ENCODE measurements at places on chromosomes 5 and 9. TPM values are rescaled to one million over a fixed set of nuclear protein-coding genes. Genes with fewer than 3 reads are reported as not detected.

Gene FOXD4
- total RNA-seq = 0.19 TPM

Gene MEGF10
- total RNA-seq = not detected

Gene NUDT12
- total RNA-seq = 6.1 TPM

Gene TMEM171
- not detected for total RNA-seq

Gene SH2D3C
- total RNA-seq = 30.3 TPM

Gene PPP2R2B
- 0.40 TPM for total RNA-seq

Gene SLC23A1
- 0.43 TPM for total RNA-seq

Gene GARNL3
- total RNA-seq = 2.5 TPM

Gene IL11RA
- total RNA-seq = 18.3 TPM

Gene CD180
- total RNA-seq = 0.12 TPM

Gene HRCT1
- not detected for total RNA-seq

Gene SPATA31C1
- total RNA-seq = not detected

Gene SPINK4
- not detected for total RNA-seq

Gene TAF11L10
- not detected for total RNA-seq

Gene PCDHGC5
- total RNA-seq = not detected

Gene FST
- total RNA-seq = 0.54 TPM

Gene AGXT2
- not detected for total RNA-seq
